Lower leg skin (tissue), 4 donors: ENCODE measurements at places on chromosomes 16 and 17. TPM values are rescaled to one million over a fixed set of nuclear protein-coding genes. Genes with fewer than 3 reads are reported as not detected.

DNA sequence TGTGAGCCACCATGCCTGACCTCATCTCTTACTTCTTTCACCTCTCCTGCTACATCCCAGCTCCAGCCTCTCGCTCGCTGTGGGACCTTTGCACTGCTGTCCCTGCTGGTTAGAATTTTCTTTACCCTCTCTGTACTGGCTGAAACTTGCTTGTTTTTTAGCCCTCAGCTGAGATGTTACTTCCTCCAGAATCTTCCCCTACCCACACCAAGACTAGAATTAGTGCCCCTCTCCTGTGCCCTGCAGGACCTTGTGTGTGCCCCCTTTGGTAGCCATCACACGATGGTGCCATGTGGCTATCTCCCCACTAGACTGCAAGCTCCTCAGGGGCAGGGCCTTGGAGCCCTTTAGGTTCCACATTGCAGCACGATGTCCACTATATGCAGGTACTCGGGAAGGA lies 84.1 kb downstream of the AIPL1 start:
- no peak for DNase-seq

DNA sequence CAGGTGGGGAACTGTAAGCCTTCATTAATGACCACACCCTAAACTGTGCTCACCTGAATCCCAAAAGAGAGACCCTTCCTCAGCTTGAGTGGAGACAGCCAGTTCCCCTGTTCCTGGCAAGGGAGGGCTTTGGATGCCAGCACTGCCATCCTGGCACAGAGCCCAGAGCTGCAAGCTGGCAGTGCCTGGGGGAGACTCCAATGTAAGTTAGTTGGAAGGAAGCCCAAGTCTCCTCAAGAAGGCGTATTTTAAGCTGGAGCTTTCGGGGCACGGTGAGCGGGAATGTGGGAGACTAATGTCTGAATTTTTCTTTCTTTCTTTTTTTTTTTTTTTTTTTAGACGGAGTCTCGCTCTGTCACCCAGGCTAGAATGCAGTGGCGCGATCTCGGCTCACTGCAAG lies 4.7 kb downstream of the CDC42EP4 start:
- DNase-seq: no peak

GRCh38 chr17:27461192-27461859 lies 5.1 kb downstream of the KSR1 start:
- DNase-seq: no peak

- DNase-seq: no peak
These were observed 234.4 kb downstream of the WWOX start for GRCh38 chr16:78333808-78334207.

GRCh38 chr16:24344784-24345183 lies 88.6 kb downstream of the CACNG3 start:
- DNase-seq: no peak

Gene GOT2
- 47.5 TPM for total RNA-seq

- DNase-seq: no peak
These were observed 727 bp downstream of the RPL26 start for GRCh38 chr17:8382052-8382879.

GRCh38 chr17:61150686-61151299 lies 248.8 kb upstream of the TBX2 start:
- no peak for DNase-seq
